ENCODE measurements at places on chromosomes 7 and 10.

DNA sequence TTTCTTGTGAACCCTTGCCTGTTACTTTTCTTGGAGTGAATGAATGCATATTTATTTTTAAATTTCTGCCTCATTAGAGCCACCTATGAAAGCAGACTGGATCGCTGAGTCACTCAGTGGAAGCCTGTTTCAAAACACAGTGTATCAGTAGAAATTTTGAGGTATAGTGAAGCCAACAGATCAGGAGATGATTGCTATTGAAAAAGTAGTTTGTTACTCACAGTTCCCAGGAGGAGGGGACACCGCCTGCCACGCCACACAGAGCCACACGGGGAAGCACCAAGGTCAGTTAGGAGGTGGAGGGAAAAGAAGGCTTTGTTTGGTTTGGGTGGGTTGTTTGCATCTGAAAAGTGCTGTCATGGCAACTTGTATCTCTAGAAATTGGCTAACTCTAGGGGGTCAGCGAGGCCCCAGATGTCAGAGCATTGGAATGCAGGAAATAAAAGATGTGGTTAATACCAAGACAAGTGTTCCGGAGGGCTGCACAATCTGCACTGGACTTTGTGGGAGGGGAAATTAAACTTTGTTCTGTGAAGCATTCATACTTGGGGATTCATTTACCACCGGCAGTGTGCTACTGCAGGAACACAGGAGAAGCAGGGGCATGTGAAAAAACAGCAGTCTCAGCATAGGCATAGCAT is 106.4 kb upstream of the SDK1 start:
- no peak for DNase-seq

DNA sequence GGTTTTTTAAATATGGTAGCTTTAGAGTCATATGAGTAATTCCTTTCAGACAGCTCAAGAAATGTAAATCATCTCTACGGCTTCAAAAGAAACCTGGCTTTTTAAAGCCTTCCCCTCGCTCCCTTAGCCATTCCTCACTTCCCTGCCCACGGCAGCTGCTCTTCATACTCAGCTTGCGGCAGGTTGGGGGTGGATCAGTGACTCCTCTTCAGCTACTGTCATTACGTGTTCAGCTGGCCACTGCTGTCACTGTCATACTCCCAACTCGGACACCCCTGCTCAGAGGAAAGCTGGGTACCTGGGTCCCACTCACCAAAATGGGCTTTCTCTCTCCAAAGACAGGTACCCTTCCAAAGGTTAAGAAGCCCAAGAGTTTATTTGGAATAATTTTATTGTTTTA is 6.6 kb downstream of the YWHAG start:
- no peak for DNase-seq

GRCh38 chr10:127577376-127578258 is 28.5 kb downstream of the NPS start:
- DNase-seq: no peak

GRCh38 chr10:129868449-129869035 is 95.5 kb downstream of the EBF3 start:
- no peak for DNase-seq

- DNase-seq: no peak
Measured at GRCh38 chr10:88944813-88945212, 7.8 kb downstream of the ACTA2 start.

DNA sequence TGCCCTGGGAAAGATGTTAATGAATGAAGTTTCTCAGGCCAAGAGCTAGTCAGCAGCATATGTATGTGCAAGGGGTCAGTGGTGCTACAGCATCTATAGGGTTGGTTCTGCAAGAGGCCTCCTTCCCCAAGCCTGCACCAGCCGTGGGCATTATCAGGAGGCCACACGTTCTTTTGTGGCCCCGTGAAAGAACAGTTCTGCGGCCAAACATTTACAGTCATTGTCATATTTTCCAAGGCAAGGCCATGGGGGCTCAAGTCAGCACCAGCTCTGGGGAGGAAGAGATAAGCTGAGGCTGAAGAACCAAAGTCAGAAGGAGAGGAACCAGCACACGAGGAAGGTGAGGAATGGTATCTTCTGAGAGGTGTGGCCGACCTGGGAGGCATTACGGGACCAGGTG is 54.4 kb upstream of the TMEM72 start:
- DNase-seq: no peak

- DNase-seq: no peak
Measured at GRCh38 chr10:35133586-35133985, 6.9 kb downstream of the CREM start.

DNA sequence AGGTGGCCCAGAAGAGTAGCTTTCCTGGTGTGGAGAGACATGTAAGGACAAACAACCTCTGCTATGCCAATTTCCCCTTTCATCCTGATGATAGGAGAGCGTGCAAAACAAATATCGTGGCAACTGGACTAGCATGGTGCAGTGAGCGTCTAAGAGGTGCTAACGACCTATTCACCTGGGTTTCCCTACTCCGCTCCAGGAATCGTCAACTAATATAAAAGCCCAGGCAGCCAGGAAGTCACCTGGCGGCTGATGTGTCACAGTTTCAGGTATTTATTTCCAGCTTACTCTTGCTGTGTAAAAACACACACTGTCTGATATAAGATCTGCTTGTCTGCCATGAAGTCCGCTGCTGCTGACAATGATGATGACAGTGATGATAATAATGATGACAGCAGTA is 56.5 kb upstream of the EFCAB10 start:
- DNase-seq: no peak

GRCh38 chr7:133052826-133053225 is 29.1 kb downstream of the CHCHD3 start:
- no peak for DNase-seq

- no peak for DNase-seq
Measured at GRCh38 chr7:108836256-108836655, 266.6 kb downstream of the DNAJB9 start.

DNA sequence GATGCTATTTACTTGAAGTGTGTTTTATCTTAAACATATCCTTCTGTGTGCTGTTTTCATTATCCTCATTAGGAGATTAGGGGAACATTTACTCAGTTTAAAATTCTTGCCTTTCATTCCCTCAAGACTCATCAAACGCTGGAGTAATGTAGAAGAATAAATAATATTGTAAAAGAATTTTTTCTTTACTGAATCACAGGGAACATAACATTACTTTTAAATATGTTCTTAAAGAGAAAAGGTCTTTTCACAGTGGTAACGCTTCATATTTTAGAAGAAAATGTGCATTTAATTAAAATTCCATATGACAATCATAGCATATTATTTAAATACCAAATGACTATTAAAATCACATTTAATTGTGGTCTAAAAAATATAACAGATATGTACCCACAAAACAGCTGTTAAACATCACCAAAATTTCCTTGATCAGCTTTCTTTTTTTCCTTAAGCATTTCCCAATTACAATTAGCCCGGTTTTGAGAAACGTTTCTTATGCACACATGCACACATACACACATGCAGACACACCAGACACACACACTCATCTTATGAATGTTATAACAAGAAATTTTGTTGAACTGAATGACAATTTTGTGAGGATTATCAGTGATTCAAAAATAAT is 102.0 kb upstream of the GLI3 start:
- DNase-seq: no peak

- DNase-seq: no peak
Measured at GRCh38 chr7:80883154-80884025, 35.5 kb downstream of the SEMA3C start.

DNA sequence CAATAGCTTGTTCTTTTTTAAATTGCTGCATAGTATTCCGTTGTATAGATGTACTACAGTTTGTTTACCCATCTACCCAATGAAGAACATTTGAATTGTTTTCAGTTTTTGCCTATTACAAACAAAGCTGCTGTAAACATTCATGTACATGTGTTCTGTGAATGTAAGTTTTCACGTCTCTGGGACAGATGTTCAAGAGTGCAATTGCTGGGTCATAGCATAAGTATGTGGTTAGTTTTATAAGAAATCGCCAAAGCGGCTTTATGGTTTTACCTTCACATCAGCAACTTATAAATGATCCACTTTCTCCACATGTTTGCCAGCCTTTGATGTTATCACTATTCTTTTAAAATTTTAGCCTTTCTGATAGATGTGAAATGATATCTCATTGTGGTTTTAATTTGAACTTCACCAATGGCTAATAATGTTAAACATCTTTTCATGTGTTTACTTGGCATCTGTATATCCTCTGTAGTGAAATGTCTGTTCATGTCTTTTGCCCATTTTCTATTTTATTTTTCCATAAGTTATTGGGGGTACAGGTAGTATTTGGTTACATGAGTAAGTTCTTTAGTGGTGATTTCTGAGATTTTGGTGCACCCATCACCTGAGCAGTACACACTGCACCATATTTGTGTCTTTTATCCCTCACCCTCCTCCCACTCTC is 73.5 kb downstream of the TBXAS1 start:
- no peak for DNase-seq

- DNase-seq: peak; percentile 33
Measured at GRCh38 chr7:2802504-2803341, 41.4 kb downstream of the GNA12 start.

DNA sequence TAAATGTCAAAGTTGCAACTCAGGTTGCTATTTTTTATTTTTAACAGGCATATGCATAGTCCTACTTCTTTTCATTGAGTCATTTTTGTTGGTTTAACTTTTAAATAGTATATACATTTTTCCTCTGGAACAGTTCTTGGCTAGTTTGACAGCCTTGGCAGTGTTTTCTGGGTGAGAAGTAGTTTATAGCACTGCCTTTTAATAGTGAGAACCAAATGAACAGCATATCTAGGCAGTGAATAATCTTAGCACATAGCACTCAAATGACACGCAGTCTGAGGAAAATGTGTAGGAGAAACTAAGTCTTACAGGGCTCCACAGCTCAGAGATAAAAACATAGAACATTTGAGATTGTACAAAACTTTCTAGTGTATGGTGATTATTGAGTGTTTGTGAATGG is 265.5 kb upstream of the POT1 start:
- no peak for DNase-seq

- no peak for DNase-seq
Measured at GRCh38 chr10:11639849-11640764, 28.7 kb upstream of the USP6NL start.

GRCh38 chr7:78873117-78873516 is 580.4 kb downstream of the MAGI2 start:
- no peak for DNase-seq

GRCh38 chr10:53534428-53534827 is 761.8 kb upstream of the MBL2 start:
- no peak for DNase-seq

- no peak for DNase-seq
Measured at GRCh38 chr7:43943417-43944187, 17.4 kb downstream of the UBE2D4 start.

- no peak for DNase-seq
Measured at GRCh38 chr7:777728-778078, 50.6 kb upstream of the PRKAR1B start.

GRCh38 chr10:50384898-50385297 is 133.6 kb upstream of the ASAH2 start:
- DNase-seq: no peak

DNA sequence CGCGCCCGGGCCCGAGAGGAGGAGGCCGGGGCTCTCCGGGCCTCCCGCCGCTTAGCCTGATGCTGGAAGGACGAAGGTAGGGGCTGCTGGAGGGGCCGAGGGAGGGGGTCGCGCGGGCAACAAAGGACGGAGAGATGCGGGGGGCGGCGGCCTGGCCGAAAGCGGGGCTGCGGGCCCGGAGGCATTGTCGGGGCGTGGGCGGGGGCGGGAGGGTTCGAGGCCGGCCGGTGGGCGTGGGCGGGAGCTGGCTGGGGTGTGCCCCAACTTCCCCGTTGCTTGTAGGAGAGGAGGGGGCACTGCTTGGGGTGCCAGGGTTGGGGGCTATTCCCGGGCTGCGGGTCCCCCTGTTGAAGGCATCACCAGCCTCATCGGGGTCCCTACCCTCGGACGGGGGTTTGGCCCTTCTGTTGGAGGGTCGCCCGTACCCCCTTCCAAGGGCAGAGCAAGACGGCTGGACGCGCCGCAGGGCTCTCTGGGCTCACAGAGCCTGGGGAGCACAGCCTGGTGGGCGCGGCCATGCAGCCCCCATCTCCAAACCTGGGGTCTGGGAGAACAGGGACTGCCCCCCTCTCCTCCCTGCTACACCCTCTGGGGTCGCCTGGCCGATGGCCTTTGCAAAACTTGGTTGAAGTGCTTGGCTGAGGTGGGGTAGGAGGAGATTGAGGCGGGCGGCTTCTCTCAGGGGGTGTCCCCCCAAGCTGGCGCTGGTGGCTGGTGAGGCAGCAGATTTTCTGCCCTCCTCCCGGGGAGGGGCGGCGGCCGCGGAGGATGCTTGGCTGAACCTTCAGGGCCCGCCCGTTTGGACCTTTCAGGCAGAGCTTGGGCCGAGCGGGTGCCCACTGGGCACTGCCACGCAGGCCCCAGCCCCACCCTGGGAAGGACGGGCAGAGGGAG is 699 bp downstream of the CLIP2 start:
- peak; percentile 6 for DNase-seq

DNA sequence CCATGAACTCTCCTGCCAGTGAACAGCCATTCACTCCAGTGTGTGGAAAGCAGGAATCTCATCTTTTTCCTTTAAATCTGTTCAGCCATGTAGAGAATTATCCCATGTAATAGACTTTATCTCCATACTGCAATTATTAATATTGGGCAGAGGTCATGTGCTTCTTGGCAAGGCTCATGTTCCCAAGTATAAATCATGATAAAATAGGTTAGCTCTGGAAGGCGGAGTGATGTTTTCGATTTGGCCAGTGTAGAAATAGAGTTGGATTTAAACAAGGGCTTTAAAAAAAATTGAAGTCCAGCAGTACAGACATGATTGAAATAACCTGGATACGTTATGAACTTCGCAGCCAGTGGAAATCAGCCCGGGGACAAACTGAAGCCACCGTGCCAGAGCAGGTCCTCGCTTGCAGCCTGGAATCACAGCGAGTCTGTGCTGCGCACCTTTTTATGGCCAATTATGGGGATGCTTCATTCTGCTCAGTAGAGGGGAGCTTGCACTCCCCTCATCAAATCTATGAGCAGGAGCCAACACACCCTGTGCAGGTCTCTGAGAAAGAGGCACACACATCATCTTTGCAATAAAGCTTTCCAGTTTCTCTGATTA is 654.0 kb upstream of the MKI67 start:
- no peak for DNase-seq

DNA sequence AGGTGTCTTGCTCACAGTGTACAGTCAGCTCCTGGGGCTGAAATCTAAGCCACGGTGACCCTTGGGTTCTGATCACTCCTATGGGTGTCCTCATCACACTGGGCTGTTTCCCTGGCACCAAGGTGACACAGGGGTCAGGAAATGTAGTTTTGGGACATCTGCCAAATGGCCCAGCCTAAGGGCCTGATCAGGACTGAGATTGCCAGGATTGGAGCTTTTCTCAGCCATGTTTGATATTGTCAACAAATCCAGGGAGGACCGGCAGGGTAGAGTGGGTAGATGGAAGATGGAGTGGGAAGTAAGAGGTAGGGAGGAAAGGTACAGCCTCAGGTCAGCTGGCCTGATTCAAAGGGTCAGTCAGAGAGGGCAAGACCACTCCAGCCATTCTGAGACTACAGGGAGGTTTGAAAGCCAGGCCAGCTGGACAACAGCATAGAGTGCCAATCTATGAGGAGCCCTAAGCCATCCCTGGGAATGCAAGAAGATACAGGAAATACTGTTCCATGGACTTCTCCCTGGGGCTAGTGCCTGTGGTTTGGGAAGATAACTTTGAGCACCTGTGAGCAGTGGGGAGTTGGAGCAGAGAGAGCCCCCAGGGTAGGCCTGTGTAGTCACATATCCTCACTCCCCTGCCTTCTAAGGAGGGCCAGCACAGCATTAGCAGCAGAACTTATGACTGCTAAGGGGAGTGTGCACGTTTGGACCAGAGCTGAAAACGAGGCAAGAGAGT is 377.3 kb upstream of the ZMIZ1 start:
- no peak for DNase-seq

- no peak for DNase-seq
Measured at GRCh38 chr10:118840071-118840775, 85.5 kb upstream of the CACUL1 start.
